Stimulated activated naive CD8-positive, alpha-beta T cell treated with anti-CD3 and anti-CD28 coated beads, Interleukin-15, amount 100 ng/mL, for 72 hours (primary cell): ENCODE measurements at places on chromosomes 4 and X.

- DNase-seq, result no peak
These were observed 617 bp upstream of the PDHA1 start for GRCh38 chrX:19343085-19343534.

- no peak for DNase-seq
These were observed 138.9 kb downstream of the DCLK2 start for GRCh38 chr4:150217192-150217591.

GRCh38 chrX:1453395-1453783 is 680 bp upstream of the ASMTL start:
- DNase-seq, result no peak

DNA sequence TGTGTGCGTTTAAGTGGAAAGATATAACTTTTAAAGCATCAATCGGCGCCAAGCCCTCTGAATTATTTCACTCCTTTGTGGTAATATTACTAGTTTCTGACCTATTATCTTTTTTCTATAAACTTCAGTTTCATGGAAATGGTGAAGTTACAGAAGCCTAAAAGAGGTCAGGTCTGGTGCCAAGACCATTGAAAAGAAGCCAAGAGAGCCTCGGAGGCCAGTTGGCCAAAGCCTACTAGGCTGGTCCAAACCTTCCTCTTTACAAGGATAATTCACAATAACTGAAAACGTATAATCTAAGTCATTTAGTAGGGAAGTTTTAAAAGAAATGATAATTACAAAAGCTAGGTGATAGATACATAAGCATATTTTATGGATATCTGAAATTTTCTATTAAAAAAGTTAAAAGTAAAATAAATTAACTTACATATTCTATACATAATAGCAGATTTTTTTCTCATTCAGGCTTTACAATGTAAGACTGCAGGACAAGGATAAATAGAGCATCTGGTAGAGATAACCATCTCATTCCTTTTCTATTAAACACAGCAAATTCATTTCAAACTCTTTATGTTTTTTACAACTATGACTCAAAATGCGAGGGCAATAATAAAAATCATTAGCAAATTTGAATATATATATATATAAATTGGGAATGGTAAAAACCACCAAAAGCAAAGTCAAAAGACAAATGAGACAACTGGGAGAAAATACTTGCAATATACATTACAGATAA is 49.2 kb downstream of the WDFY3 start:
- DNase-seq, result no peak

DNA sequence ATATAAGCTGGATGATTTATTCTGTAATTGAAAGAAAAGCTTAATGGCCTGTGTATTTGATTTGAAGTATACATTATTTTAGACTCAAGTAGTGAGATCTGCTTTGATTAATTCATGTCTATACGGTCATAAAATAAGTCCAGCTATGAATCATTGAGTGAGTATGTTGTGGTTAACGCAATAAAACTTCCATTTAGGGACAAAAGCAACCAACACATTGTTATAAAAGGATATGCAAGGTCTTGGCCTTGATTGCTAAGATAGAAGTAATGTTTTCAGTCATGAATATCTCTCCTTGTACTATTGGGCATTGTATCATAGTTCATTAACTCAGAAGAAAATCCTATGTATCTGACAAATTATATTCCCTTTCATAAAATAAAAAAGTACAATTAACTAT is 162.1 kb downstream of the EPHA5 start:
- no peak for DNase-seq

DNA sequence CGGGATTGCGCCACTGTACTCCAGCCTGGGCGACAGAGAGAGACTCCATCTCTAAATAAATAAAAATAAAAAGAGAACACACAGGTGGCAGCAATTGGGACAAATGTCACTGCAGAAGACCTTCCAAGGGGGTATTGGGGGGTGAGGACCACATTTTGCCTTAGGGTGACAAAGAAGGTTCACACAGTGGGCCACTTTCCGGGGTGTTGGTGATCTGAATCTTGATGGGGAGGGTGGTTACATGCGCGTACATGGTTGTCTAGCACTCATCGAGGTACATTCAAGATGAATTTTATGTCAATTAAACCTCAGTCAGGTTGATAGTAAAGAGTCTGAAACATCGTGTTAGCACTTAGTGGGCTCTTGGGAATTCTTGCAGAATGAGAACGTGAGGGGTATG is 20.5 kb upstream of the TMSB4X start:
- DNase-seq, result no peak

DNA sequence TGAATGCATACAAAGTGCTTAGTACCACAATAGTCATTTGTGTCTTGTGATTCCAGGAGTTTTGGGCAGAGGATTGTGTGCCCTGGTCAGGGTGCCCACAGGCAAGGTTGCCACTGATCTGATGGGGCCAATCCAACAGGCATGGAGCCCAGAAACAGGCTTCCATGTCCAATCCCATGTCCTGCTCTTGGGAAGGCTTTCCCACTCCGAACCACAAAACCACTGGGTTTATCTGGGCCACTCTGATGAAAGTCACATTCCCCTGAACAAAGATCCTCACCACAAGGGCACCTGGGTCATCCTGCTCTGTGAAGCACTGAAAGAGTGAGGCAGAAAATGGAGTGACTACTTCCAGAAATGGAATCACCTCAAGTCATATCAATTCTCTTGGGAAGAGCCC is 96.9 kb downstream of the MAMLD1 start:
- DNase-seq, result no peak

- DNase-seq, result no peak
These were observed 63.8 kb downstream of the FAM47B start for GRCh38 chrX:35006361-35006760.
